NCI-H2029 (cell line): ENCODE measurements at places on chromosomes 3 and 15.

DNA sequence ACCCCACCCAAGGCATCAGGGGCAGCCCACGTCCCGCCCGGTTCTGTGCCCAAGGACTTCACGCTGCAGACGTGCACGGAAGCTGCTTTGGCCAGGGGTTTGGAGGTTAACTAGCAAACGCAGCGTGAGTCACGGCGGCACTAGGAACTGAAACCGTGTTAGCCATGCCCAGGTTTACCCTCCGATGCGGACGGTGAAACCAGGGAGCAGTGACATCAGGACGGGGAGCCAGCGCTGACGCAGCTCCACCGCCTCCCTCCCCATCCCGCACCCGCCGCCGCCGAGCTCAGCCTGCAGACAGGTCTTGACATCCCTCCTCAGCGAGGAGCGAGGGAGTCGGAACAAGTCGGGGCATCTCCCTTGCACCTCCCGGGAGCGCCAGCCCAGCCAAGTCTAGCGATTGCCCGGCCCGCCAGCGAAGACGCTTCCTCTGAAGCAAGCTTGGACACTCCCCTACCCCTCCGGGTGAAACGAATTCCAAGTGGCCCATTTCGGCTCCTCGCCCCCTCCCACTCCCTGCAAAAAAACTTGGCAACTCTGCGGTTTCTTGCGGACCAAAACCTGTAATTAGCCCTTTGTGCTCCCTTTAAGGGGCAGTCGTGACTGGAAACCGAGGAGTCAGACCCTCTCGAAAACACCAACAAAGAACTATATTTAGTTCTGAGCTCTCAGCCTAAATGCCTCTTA lies 1.4 kb upstream of the RAP2B start:
- no peak for DNase-seq

- peak; percentile 21 for DNase-seq
These were observed 1024.3 kb downstream of the FHIT start for GRCh38 chr3:60226912-60227311.

- DNase-seq, result no peak
These were observed 551.1 kb downstream of the NAALADL2 start for GRCh38 chr3:175410251-175410650.

DNA sequence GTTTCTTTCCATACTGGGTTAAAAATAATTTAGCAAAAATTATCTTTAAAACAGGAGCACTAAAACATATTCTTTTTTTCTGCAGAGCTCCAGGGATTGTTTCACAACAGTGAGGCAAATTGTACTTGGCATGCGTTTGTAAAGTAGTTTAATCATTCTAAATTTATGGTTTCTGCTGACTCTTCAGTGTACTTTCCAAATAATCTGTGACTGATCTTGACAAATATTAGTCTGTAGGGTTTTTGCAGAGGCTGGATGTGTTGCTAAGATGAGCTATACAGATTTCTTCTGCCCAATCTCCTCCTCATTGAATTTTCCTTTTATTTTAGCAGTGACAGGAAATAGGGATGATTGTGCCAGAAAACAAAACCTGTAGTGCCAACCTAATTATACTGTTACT lies 328.0 kb upstream of the MANF start:
- no peak for DNase-seq

GRCh38 chr3:37675833-37676596 lies 185.7 kb upstream of the CTDSPL start:
- no peak for DNase-seq

GRCh38 chr3:15438983-15439382 lies 11.6 kb downstream of the EAF1 start:
- DNase-seq, result no peak

- DNase-seq, result no peak
These were observed 27.2 kb upstream of the ATP1B3 start for GRCh38 chr3:141849056-141849815.

DNA sequence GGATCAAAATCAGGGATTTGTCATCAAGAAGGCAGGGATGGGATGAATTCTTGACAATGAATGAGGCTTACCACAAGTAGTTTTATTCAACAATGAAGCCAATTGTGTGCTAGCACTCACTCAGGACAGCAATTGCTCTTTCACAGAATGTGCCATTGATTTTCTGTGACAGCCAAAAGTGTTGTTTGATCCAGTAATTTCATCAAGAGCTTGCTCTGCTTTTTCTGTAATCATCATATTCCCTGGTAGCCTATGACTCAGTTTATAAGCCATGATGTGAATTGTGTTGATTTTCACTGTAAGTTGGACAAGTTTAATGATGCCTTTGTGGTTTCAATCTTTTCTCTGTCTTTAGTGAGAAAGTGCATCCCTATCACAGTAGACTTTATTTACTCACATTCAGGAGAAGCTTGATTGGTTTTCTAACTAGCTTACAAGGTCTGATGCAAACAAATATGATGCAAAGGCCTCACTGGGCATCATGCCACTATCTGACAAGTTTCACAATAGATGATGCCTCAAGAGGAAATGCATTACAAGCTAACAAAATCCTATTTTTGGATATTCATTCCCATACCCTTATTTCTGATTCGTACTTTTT lies 13.6 kb upstream of the CSRNP1 start:
- peak; percentile 35 for DNase-seq

DNA sequence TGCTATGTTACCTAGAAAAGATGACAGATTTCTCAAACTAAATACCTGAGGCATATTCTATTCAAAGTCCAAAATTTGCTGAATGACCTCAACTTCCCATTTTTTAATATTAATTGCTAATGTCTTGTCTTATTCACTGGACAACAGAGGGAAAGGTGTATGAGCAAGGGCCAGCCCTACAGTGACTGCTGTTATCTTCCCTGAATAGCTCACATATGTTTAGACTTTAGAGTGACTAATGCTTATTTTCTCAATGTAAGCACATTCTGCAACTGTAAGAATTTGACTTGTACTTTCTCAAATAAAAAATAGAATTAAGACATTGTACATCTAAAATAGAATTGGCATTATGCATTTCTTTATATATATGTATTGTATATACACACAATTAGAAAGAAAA lies 26.5 kb upstream of the AADACL2 start:
- no peak for DNase-seq

- no peak for DNase-seq
These were observed 122.2 kb downstream of the CMSS1 start for GRCh38 chr3:99939876-99940275.

GRCh38 chr3:37779289-37780152 lies 82.2 kb upstream of the CTDSPL start:
- peak; percentile 77 for DNase-seq

- no peak for DNase-seq
These were observed 37.1 kb upstream of the CP start for GRCh38 chr3:149258714-149259113.

GRCh38 chr3:182330646-182331045 lies 462.7 kb upstream of the ATP11B start:
- no peak for DNase-seq

DNA sequence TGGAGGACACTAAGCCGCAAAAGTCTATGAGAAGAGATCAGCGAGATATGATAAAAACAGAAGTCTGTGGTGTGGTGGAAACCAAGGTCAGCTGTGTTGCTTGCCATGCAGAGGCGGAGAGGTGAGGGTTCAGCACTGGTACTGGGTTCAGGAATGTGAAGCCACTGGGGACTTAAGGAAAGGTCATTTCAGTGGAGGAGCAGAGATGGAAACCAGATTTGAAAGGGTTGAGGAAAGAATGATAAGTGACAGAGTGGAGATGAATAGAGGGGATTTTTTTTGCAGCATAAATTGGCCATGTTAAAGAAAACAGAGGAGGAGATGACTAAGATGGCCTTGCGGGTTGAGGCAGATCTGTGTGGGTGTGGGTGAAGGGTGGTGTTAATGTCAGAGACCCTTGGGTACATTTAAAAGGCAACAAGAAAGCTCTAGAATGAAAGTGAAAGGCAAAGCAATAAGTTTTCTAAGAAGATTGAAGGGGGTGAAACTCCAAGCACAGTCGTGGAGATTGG lies 265.5 kb downstream of the ADAMTSL3 start:
- DNase-seq, result no peak

DNA sequence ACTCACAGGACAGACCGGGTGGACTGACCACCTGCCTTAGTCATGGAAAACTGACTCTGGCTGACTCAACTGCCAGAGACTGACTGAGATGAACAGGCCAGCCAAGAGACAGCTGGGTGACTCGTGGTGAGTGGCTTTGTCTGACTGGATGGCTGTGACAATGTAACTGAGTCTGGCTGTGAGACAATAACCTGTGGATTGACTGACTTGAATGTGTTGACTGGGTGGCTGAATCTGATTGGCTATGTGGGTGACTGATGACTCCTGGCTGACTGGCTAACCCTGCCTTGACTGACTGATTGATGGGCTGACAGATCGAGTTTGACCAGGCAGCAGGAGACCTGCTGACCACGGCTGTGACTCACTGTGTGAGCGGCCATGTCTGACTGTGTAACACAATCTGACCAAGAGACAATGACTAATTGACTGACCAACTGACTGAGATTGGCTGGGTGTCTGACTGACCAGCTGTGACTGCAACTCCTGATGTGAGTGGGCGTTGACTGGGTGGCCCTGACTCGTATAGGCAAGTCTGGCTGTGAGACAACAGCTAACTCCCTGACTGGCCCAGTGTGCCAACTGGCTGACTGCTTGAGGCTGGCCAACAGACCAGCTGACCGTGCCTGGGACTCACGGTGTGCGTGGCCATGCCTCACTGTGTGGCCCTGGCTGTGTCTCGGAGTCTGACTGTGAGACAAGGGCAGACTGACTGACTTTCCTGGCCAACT lies 509.1 kb downstream of the SHQ1 start:
- no peak for DNase-seq

DNA sequence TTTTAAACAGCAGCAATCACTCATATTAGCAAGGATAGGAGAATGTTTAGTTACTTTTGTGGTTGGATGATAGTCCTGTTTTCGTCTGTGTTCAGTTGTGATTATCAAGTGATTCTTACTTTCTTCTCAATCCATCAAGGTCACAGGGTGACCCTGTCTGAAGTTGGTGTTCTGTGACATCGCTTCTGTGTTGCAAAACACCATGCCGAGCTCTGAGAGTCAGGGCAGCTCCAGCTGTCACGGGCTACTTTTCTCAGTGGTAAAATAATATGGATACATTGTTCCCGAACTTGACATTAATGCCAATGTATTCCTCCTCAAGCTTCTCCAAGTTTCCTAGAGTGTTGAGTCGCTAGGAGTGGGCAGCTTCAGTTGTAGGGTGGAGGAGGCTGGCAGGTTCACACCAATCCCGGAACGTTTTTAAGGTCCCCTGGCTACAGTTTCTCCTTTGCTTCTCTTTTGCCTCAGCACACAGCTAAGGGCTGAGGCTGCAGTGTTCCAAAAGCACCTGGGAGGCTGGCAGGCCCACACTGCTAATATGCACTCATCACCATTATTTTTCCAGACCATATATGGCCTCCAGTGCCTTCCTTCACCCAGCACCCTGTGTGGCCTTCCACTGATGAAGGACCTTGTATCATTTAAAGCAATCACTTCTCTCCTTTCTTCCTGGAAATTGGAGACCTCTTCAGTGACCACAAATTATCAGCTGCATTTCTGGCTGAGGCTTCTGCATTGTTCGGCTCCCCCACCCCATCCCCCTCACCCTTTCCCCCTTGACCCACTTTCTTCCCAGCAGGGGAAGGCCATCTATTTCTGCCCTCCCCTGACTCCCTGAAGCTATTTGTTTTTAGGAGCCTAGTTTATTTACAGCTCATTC lies 25.8 kb downstream of the COLQ start:
- peak; percentile 92 for DNase-seq

- DNase-seq, result no peak
These were observed 667 bp downstream of the CEMIP start for GRCh38 chr15:80779658-80780415.

DNA sequence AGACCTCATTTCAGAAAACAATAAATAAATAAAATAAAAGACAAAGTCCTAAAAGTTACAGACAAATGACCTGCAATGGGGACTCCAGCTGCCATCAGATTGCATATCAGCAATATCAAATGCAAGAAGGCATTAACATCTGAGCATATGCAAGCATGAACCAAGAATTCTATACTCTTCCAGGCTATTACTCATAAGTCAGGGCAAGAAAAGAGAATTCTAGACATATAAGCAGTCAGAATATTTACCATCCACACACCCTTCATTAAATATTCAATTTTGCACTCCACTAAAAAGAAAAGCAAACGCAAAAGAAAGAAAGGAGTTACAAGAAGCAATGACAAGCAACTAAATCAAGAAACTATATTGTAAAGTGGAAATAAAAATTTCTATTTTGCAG lies 21.1 kb downstream of the PLA2G4F start:
- DNase-seq, result no peak

- no peak for DNase-seq
These were observed 55.2 kb downstream of the PCSK6 start for GRCh38 chr15:101434032-101434920.

GRCh38 chr15:80820092-80820491 lies 40.9 kb downstream of the CEMIP start:
- no peak for DNase-seq

DNA sequence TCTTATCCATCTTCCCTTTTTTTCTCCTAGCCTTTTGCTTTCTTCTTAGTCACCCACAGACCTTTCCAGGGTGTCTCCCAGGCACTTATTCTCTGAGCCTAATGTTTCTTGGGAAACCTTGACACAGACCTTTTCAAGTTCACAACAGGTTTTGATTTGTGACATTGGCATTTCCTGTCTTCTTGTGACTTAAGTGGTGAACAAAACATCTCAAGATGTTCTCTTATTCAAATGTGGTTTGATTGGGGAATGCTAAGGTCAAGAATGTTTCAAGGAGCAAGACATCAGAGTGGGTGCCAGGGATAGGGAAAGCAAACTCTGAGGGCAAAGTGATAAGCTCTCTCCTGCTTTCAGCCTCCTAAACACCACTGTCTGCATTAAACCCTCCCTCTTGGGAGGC lies 68.2 kb upstream of the GSK3B start:
- no peak for DNase-seq

GRCh38 chr3:59017617-59017984 lies 32.2 kb downstream of the CFAP20DC start:
- no peak for DNase-seq

DNA sequence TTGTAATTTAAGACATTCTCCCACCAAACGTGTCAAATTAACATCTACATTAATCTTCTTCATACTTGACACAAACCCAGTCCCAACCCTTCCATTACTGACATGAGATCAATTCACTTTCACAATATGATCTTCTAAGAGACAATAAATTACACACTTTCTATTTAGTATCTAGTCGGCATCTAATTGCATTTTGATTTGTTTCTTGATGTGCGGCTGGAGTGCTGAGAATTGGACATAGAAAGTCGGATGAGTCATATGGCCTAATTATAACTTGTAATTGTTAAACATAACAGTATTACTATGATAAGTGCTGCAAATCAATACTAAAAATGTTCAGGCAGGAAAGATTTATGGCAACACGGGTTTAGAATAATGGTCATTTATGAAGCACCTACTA lies 78.4 kb upstream of the RORA start:
- DNase-seq, result no peak

DNA sequence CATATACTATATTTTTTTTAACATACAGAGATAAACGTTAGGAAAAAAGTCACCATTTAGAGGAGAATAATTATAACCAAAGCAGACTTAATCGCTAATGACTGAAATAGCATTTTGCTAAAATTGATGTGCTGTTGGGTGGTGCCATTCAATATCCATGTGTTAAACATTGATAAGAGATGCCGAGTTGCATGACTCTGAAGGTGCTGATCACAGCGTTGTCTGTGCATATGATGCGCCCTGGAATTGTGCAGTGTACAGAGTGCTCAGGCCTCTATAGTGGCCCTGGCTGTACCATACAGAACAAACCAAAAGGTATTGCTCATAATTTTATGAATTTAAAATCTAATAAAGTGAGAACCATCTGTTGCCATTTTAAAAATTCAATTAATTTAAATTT lies 168.3 kb downstream of the MEIS2 start:
- DNase-seq, result no peak

- DNase-seq, result no peak
These were observed 10.7 kb downstream of the RBP2 start for GRCh38 chr3:139465636-139466035.
